ENCODE measurements at places on chromosomes 7 and 10.

- no peak for DNase-seq
These were observed 7.4 kb downstream of the EGFR start for GRCh38 chr7:55026086-55026790.

DNA sequence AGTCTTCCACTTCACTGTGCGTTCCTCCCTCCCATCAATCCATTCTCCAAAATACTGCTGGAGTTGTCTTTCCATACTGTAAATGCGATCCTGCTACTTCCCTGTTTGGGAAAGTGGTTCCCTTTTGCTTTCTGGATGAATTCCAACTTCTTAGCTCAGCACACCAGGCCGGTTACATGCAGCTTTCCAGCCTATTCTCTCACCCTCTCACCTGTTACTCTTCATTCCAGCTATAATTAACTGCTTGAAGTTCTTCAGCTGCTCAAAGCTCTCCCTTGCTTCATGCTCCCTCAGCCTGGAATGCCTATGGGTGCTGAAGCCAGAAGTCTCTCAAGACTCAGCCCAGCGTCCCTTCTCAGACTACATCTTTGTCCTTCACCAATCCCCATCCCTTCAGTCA, 6.0 kb upstream of the ZNRF2 start:
- no peak for DNase-seq

GRCh38 chr10:98309366-98310355, 41.7 kb upstream of the LOXL4 start:
- DNase-seq, result peak; percentile 83

DNA sequence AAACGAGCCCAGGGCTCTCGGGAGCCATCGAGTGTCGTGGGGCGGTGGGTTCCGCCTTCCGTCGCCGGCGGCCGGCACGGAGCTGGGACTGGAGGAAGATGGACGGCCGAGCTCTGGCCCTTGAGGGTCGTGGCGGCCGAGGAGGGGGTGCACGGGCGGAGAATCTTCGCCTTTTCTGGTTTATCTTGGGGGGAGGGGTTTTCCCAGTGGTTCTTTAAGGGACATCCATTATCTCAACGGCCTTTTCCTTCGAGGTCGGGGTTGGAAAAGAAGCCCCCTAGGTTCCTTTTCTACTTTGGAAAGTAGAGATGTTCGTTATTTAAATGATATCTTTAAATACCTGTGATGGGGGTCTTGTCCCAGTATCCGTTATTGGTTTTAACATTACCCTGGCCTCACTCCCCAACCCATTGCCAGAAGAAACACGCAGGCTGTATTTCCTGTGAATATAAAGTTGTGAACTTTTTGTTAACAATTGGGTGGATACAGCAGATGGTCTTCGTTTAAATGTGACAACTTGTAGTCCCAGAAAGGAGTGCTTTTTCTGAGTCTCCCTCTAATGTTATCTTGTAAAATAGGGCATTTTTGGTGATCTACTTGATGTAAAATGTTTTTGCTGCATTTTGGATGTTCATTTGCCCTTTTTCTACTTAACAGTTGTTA, 765 bp downstream of the CCAR1 start:
- DNase-seq, result peak; percentile 10

GRCh38 chr10:62326176-62326575, 48.0 kb upstream of the ZNF365 start:
- DNase-seq, result no peak
